ENCODE measurements at places on chromosomes 5 and 9. TPM values are rescaled to one million over a fixed set of nuclear protein-coding genes. Genes with fewer than 3 reads are reported as not detected.

- DNase-seq, result no peak
- no peaks in the 10 kb centered on the region for H3K4me1 ChIP-seq
- peaks cover 3% of the 10 kb centered on the region for H3K36me3 ChIP-seq
- H3K27ac ChIP-seq, result no peak overlapping the region
- H3K4me3 ChIP-seq, result no peak overlapping the region
- H3K27me3 ChIP-seq, result no peaks in the 10 kb centered on the region
Observed at GRCh38 chr5:128011339-128011738, 72.2 kb upstream of the SLC12A2 start.

- H3K4me3 ChIP-seq, result no peak overlapping the region
- peaks cover 4% of the 10 kb centered on the region for H3K4me1 ChIP-seq
- no peak for DNase-seq
- H3K27me3 ChIP-seq, result peaks cover 27% of the 10 kb centered on the region
- no peak overlapping the region for H3K27ac ChIP-seq
Observed at GRCh38 chr5:113612060-113612496, 98.6 kb downstream of the YTHDC2 start.

DNA sequence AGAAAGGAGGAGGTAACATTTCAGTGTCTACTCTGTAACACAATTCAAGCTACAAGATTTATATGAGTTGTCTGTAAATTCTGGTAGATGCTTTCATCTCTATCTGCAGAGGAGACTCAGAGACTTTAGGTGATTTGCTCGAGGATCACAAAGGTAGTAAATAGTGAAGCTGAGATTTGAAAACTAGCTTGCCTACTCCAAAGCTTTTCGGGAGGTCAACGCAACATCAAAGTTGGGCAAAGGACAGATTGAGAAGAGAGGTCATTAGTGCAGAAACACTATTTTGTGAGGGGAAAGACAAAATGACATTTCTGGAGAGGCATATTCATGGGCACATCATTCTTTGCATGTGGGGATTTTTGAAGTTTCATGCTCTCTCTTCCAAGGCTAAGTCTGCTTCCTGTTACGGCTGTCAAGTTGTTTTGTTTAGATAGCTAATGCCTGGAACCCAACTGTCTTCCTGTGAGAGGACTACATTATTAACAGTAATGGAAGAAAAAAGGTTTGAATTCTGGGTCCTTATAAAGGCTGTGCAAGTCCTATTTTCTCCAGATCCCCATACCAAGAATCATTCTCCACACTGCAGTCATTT, 413.5 kb upstream of the ZNF462 start:
- no peaks in the 10 kb centered on the region for H3K36me3 ChIP-seq
- H3K27me3 ChIP-seq, result no peaks in the 10 kb centered on the region
- no peaks in the 10 kb centered on the region for H3K4me1 ChIP-seq
- DNase-seq, result no peak
- H3K4me3 ChIP-seq, result no peak overlapping the region

DNA sequence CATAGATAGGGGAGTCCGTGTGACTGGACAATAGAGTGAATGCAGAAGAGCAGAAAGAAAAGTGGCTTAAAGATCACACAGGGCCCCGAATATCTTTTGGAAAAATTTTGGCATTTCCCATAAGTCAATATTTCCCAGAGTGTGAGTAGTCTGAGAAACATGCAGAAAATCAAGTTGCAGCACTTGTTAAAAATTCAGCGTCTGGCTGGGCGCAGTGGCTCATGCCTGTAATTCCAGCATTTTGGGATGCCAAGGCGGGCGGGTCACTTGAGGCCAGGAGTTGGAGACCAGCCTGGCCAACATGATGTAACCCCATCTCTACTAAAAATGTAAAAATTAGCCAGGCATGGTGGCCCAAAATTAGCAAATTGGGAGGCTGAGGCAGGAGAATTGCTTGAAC, 227.0 kb downstream of the DRD1 start:
- H3K36me3 ChIP-seq, result no peaks in the 10 kb centered on the region
- H3K4me3 ChIP-seq, result no peak overlapping the region
- peaks cover 22% of the 10 kb centered on the region for H3K27me3 ChIP-seq
- H3K27ac ChIP-seq, result no peak overlapping the region
- DNase-seq, result no peak

DNA sequence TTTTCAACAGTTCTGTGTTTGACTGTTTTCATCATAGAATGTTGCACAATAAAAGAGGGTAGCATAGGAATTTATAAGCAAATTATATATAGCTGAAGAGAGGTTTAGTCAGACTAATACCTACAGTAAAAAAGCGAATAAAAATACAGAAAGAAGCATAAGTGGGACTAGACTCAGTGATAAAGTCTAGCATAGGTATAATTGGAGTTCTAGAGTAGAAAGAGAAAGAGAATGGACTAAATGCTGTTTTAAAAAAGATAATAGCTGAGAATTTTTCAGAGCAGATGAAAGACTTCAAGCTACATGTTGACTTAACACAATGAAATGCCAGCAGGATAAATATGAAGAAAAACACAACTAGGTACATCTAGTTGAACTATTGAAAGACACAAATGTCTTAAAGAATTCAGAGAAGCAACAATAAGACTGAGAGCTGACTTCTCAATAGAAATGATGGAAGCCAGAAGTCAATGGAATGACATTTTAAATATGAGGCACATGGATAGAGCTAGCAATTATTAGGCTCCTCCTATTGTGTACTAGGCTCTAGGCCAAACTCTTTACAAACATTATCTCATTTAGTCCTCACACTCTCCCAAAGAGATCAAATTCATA, 573.9 kb downstream of the ZNF608 start:
- no peaks in the 10 kb centered on the region for H3K36me3 ChIP-seq
- H3K4me1 ChIP-seq, result no peaks in the 10 kb centered on the region
- no peaks in the 10 kb centered on the region for H3K27me3 ChIP-seq
- H3K27ac ChIP-seq, result no peak overlapping the region
- no peak for DNase-seq
- H3K4me3 ChIP-seq, result no peak overlapping the region

- H3K27me3 ChIP-seq, result no peaks in the 10 kb centered on the region
- H3K4me1 ChIP-seq, result no peaks in the 10 kb centered on the region
- no peak for DNase-seq
- no peak overlapping the region for H3K27ac ChIP-seq
Observed at GRCh38 chr9:18124760-18125159, 349.2 kb upstream of the ADAMTSL1 start.

DNA sequence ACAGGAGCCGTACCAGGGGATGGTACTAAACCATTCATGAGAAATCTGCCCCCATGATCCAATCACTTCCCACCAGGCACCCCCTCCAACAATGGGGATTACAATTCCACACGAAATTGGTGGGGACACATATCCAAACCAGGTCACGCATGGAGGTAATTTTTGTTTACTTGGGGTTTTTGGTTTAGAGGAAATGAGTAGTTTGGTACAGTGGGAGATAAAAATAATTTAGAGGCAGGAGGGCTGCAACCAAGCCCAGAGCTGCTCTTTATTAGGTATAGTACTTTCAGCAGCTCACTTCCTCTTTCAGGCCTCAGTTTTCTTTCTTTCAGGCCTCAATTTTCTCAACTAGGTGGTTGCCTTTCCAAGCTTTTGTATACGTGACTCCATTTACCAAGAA, 23.2 kb downstream of the PRUNE2 start:
- H3K27ac ChIP-seq, result no peak overlapping the region
- H3K36me3 ChIP-seq, result no peaks in the 10 kb centered on the region
- no peak overlapping the region for H3K4me3 ChIP-seq
- no peaks in the 10 kb centered on the region for H3K4me1 ChIP-seq

- no peaks in the 10 kb centered on the region for H3K27me3 ChIP-seq
- H3K27ac ChIP-seq, result no peak overlapping the region
Observed at GRCh38 chr9:112559629-112560413, 73.2 kb downstream of the KIAA1958 start.

- no peak overlapping the region for H3K27ac ChIP-seq
- H3K27me3 ChIP-seq, result peaks cover 9% of the 10 kb centered on the region
- no peaks in the 10 kb centered on the region for H3K36me3 ChIP-seq
- no peak overlapping the region for H3K4me3 ChIP-seq
Observed at GRCh38 chr9:119289740-119290433, 79.3 kb downstream of the BRINP1 start.

DNA sequence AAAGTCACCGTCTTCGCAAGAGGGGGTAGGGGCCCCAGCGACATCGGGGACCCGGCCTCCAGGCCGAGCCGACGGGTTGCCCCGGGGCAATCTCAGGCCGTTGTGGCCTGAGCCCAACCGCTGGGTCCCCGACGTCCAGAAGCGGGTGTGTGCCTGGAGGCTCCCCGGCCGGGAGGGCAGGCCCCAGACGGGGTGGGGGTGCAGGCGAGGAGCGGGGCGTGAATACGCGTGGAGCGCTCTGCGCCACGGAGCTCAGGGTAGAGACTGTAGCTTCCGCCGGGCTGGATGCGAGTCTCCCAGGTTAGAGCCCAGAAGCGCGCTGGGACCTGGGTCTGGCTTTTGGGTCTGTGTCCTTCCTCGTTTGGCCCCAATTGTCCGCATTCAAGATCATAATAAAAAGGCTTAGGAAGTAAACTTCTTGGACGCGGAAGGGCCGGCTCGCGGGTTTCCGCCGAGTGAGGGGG, 3.5 kb downstream of the BARX1 start:
- no peak overlapping the region for H3K27ac ChIP-seq
- H3K36me3 ChIP-seq, result peaks cover 11% of the 10 kb centered on the region
- peaks cover 87% of the 10 kb centered on the region for H3K27me3 ChIP-seq
- DNase-seq, result no peak

- peak overlapping the region; percentile 85 for H3K27ac ChIP-seq
- H3K27me3 ChIP-seq, result no peaks in the 10 kb centered on the region
- peak overlapping the region; percentile 58 for H3K4me3 ChIP-seq
Observed at GRCh38 chr5:80184235-80185023, 71.4 kb downstream of the SERINC5 start.

- peak overlapping the region; percentile 86 for H3K27ac ChIP-seq
- no peaks in the 10 kb centered on the region for H3K27me3 ChIP-seq
- peaks cover 77% of the 10 kb centered on the region for H3K4me1 ChIP-seq
- peak overlapping the region; percentile 57 for H3K4me3 ChIP-seq
Observed at GRCh38 chr5:175483337-175483736, 5.0 kb downstream of the SFXN1 start.

GRCh38 chr9:113600871-113601614, 137.5 kb downstream of the RGS3 start:
- no peak for DNase-seq
- H3K4me3 ChIP-seq, result no peak overlapping the region
- no peaks in the 10 kb centered on the region for H3K27me3 ChIP-seq
- peaks cover 2% of the 10 kb centered on the region for H3K36me3 ChIP-seq

FYB1 gene
- total RNA-seq, result 74.1 TPM

SRP19 gene
- 66.5 TPM for total RNA-seq

SLC46A2 gene
- not detected for total RNA-seq

MRPL36 gene
- total RNA-seq, result 104 TPM

KIF4B gene
- total RNA-seq, result not detected

BTNL3 gene
- total RNA-seq, result not detected

ANKDD1B gene
- total RNA-seq, result not detected

FBP1 gene
- 1.2 TPM for total RNA-seq

MYMK gene
- total RNA-seq, result not detected
